ENCODE measurements at places on chromosomes 4 and X.
A peak's percentile ranks its signal among the peaks of the same experiment; 100 is the strongest.

GRCh38 chr4:11495818-11496217 lies 67.1 kb upstream of the HS3ST1 start:
- DNase-seq: no peak

DNA sequence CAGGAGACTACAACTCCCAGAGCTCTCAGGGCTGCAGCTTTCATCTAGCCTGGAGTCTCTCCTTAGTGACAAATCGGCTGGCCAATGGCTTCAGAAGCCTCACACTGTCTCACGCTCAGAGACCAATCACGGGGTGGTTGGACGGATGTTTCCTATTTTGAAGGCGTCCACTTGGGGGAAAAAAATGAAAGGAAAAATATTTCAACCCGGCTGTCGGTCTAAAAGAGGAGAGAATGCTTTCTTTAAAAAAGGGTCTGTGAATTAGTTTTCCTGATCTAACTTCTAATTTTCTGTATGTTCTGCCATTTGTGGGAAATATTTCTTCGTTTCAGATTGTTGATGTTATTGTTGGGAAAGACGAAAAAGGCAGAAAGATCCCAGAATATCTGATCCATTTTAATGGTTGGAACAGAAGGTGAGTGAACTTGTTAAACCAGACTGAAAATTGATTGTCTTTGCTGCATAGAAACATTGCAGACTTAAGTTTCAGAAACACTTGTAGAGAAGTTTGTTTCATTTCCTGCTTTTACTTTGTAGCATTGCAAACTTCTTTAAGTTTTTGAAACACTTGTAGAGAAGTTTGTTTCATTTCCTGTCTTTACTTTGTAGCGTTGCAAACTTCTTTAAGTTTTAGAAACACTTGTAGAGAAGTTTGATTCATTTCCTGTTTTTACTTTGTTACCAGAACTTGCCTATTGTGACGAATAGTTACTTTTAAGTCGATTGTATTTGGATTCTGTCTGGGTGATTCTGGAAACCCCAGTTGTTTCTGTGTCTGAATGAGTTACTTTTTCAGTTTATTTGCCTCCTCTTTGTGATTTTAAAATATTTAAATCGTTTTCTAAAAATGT lies 1.6 kb downstream of the MSL3 start:
- DNase-seq: peak; percentile 67

- no peak for DNase-seq
These were observed 227.8 kb downstream of the STIM2 start for GRCh38 chr4:27088491-27088890.

GRCh38 chr4:184165291-184165690 lies 52.4 kb downstream of the ENPP6 start:
- DNase-seq: no peak
